ENCODE measurements at places on chromosomes 1 and 21.
A peak's percentile ranks its signal among the peaks of the same experiment; 100 is the strongest.

DNA sequence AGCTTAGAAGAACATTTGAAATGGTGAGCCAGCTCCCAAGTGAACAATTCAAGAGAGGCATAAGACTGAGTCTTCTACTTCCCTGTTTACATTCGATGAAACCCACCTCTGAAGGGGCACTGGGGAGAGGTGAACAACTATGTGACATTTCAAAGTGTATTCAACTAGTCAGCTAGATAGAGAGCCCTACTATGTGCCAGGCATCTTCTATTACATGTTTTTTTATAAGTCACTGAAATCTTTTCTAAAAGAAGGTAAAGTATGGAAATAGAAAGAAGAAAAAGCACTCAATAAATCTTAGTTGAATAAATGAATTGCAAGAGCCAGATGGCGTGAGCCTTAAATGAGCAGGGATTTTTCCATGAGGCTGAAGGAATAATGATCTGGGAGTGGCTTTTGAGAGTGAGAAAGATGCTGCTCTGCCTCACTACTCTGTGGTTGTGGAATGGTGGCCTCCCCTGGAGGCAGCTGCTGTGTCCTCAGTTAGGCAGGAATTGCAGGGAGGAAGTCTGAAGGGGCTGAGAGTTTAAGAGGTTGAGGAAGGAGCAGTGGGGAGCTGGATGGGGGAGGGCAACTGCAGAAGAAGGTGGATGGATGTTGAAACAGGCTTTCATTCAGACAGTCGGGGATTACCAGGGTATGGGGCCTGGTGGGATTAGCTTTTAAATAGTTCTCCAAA is 10.4 kb upstream of the PTPRF start:
- peak; percentile 16 for DNase-seq

- no peak for DNase-seq
Observed at GRCh38 chr1:237664348-237664747, 226.4 kb downstream of the ZP4 start.

DNA sequence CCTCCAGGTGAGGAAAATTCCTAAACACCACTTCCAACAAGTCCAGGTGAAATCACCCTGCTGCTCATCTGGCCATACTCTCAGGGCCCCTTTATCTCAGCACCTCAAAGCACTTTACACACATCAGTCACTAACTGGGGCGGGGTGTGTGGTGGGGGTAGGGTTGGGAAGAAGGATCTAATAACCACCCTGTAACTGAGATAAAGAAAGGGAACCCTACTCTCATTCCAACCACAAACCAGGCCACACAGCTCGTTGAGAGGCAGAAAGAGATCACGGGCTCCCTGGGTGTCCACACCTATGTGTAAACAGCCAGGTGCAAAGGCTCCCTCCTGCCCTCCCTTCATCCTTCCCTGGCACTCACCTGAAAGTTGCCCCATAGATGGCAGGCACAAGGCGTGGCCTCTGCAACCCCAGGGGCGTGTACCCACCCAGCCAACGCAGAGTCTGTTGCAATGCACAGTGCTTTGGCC is 20.4 kb downstream of the GPR161 start:
- no peak for DNase-seq

- no peak for DNase-seq
Observed at GRCh38 chr1:246338546-246338945, 168.5 kb downstream of the SMYD3 start.

- peak; percentile 29 for DNase-seq
Observed at GRCh38 chr1:163876546-163876945, 554.8 kb downstream of the NUF2 start.

DNA sequence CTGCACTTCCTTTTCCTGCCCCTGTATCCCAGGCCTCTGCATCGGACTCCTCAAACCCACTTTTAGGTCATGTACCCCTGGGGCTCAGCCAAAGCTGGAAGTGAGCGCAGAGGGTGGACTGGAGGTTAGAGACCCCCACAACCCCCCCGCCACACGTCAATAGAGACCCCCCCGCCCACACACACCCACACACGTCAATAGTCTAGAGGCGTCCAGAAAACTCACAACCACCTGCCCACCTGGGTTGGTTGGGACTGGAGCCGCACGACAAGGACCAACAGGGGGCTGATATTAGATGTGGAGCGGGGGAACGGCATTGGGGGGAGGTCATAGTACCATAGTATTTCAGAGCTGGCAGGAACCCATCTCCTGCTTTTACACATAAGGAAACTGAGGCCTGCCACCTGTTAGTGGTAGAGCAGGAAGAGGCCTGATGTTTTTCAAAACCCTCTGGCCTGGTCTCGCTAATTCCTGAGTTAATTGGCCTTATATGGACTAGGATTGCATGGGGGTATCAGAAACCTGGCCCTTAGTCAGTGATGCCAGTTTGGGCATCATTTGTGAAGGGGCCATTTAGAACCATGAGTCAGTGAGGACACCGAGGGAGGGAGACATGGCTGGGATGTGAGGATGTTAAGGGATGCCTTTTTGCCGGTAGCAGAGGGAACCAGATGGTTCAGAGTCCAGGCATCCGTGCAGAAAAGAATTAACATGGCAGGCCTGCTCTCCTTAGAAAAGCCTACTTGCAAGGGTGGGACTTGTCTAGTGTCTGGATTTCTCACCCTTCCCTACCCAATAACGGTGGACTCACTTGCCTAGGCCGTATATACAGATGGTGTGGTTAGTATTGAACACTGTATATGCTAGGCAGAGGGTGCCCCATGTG is 1.1 kb downstream of the NENF start:
- peak; percentile 22 for DNase-seq

- DNase-seq = peak; percentile 39
Observed at GRCh38 chr1:92538048-92538412, 51.3 kb upstream of the GFI1 start.

DNA sequence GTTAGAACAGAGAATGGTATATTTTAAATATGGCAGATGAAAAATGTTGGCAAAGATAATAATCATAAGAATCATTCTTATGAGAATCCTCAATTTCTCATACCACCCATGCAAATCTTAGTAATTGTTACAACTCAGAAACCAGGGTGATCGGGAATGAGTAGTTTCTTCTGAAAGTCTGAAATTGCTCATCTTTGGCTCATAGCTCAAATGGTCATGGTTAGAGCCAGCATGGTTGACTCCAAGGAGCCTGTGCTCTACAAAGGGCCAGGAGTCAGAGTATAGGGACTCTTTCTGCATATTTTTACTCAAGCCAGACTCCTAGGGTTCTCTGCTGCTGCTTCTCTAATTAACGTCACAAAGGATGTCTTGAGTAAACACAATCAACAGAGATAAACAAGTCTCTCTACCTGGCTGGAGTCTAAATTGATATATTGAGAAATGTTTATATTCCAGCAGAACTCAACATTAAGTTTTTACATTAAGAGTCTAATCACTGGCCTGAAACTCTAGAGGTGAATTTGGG is 1.9 kb upstream of the ETV3 start:
- DNase-seq = no peak

GRCh38 chr1:177472567-177472966 is 301.8 kb downstream of the BRINP2 start:
- no peak for DNase-seq

DNA sequence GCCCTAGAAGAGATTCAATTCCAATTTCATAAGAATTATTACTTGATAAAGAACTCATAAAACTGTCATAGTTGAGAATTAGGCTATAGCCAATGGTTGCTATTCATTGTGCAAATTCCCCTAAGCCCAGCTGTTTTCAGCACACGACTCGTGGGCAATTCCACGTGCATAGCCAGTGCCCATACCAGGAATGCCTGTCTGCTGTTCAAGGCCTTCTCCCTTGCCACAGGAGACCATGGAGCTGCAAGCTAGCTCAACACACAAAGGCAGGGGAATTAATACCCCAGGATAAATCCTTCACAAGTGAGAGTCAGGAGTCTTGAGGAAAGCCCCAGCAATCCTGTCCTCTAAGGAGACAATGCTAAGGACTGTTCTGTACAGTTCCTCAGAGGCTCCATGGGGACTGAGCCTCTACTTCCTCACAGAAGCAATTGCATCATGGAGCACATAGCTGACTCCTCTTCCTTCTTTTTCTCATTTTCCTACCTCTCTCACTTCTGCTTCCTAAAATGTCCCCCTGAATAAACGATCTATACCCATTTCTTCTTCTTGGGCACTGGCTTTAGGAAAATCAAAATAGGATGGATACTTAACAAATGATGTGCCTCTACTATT is 19.1 kb upstream of the CHRM3 start:
- DNase-seq = no peak
